Transverse colon (tissue), 4 donors: ENCODE measurements at places on chromosomes 4 and X. TPM values are rescaled to one million over a fixed set of nuclear protein-coding genes. Genes with fewer than 3 reads are reported as not detected.

DNA sequence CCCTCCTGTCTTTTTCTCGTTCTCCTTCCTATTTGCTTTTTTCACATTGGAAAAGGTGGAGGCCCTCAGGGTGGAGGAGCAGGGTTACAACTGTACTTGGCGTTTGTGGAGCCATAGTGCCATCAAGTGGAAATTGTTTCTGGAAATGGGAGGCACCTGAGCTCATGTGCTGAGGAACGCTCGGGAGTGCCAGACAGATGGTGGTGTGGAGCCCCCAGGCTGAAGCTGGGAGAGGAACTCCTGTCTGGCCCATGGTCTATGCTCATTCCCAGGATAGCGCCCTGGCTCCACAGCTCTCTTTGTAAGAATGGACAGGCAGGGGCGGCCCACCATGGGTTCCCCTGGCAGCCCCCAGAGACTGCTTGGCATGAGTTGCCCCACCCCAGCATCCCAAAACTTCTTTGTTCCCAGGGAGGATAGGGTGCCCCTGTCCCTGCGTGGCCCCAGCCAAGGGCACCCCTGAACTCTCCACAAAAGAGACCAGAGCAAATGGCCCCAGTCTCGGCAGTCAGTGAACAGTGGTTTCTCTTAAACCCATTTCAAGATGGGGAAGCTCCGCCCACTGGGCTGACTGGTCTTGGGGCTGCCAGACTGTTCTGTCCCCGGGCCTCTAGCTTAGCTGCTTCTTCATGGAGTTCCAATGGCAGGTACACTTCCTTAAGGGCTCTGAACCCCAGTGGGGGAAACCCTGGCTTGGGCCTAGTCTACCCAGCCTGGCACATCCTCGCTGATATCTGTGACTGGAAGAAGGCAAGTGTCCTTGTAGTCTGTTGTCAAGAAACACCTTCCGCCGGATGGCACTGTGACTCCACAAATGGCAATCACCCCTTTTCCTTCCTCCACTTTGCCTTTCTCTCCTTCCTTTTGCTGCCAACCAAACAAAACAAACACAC is 70.1 kb downstream of the NBDY start:
- no peaks in the 10 kb centered on the region for H3K36me3 ChIP-seq
- peak; percentile 26 for DNase-seq
- H3K27me3 ChIP-seq: no peaks in the 10 kb centered on the region
- H3K4me3 ChIP-seq: no peak overlapping the region

Gene ZFYVE28
- total RNA-seq: 60.7 TPM

- H3K4me1 ChIP-seq: no peaks in the 10 kb centered on the region
- no peak overlapping the region for H3K27ac ChIP-seq
- H3K27me3 ChIP-seq: no peaks in the 10 kb centered on the region
- H3K36me3 ChIP-seq: no peaks in the 10 kb centered on the region
Observed at GRCh38 chr4:3317656-3318211, 24.9 kb downstream of the RGS12 start.

GRCh38 chrX:67524950-67525691 is 18.7 kb upstream of the AR start:
- DNase-seq: no peak
- H3K27ac ChIP-seq: no peak overlapping the region
- no peaks in the 10 kb centered on the region for H3K27me3 ChIP-seq
- H3K4me1 ChIP-seq: no peaks in the 10 kb centered on the region

- no peaks in the 10 kb centered on the region for H3K36me3 ChIP-seq
- no peak for DNase-seq
- H3K4me3 ChIP-seq: no peak overlapping the region
- H3K27ac ChIP-seq: no peak overlapping the region
- H3K27me3 ChIP-seq: no peaks in the 10 kb centered on the region
Observed at GRCh38 chr4:15066140-15066539, 63.9 kb downstream of the CPEB2 start.

Gene PDZD4
- total RNA-seq: 2.0 TPM

DNA sequence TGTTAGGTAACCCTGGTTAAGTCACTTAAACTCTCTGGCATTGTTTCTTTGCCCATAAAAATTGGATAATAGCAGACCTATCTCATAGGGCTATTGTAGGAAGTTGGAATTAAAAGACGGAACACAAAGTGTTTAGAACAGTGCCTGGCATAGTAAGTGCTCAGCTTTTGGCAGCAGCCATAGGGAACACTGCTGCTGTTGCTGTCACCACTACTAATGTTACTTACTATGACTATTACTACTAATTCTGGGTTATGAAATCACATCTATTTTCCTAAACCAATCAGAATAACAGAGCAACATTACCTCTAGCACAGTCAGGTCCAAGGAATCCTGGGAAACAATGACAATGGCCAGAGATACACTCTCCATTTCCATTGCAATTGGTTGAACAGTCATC is 300.0 kb downstream of the SH2D1A start:
- no peaks in the 10 kb centered on the region for H3K4me1 ChIP-seq
- no peak overlapping the region for H3K27ac ChIP-seq
- H3K4me3 ChIP-seq: no peak overlapping the region
- no peak for DNase-seq
